ENCODE measurements at places on chromosomes 16 and 17.

DNA sequence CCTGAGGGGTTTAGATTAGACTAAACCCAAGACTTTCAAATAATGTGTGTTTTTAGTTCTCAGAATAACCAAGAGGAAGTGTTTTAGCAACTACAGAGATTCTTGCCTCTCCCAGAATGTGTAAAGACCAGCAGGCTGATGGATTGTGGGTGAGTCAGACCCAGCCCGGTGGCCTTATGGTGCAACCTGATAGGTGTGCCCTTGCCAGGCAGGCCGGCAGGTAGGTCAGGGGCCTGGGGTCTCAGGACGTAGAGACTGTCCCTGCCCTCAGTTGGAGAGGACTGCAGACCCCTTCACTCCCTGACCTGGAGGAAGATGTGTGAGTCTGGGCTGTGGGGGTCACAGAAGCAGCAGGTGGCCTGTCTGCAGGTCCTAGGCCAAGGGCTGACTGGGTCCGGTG lies 47.2 kb upstream of the ACSF3 start:
- DNase-seq: no peak

DNA sequence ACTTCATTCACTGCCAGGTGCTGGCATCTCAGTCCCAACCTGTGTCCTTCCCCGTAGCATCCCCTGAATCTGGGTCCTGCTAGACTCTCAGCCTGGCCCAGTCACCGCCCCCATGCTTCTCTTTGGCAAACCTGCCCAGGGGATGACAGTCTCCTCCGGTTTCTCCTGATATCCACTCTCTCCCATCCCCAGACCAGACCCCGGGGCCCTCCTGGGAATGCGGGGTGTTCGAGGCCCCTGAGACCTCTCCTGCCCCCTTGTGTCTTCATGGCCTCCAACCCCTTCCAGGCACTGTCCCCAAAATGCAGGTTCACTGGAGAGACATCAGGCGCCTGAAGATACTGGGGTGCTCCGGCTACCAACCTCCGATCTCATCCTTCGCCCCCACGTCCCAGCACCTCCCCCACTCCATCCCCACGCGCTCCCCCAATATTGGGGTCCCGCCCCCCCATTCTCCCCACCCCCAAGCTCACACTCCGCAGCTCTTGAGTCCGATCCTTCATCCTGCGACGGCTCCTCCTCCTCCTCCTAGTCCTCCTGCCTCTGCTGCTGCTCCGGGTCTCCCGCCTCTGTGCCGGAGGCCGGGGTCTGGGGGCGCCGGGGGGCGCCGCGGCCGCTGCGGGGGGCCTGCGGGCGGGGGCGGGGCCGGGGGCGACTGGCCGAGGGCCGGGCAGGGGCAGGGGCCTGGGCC lies 399 bp downstream of the STX1B start:
- no peak for DNase-seq

DNA sequence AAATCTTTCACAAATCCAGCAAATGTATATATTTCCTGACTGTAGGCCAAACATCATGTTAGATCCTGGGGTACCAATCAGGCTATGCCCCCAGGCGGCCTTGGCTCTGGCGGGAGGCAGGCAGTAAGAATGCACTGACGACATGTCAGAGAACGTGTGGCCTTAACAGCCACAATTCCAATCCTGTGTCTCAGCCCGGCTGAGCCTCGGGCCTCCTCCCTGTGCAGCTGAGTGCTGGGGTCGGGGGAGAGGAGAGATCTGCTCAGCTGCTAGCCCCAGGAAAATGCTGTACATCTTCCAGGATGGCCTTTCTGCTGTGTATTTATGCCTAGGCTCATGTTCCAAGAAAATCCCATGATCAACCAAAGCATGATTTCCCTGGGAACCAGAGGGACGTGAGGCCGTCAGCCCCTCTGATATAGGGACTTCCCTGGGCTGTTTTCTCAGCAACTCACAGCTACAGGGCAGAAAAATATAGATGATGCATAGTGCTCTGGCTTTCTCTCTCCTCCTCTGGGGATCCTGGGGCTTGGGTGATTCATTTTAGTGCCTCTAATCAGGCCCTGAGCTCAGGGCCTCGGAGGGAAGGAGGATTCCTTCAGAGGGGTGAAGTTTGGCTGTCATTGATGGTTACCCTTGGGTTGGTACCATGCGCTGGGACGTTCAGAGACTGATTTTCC lies 604.0 kb downstream of the HS3ST4 start:
- DNase-seq: no peak

DNA sequence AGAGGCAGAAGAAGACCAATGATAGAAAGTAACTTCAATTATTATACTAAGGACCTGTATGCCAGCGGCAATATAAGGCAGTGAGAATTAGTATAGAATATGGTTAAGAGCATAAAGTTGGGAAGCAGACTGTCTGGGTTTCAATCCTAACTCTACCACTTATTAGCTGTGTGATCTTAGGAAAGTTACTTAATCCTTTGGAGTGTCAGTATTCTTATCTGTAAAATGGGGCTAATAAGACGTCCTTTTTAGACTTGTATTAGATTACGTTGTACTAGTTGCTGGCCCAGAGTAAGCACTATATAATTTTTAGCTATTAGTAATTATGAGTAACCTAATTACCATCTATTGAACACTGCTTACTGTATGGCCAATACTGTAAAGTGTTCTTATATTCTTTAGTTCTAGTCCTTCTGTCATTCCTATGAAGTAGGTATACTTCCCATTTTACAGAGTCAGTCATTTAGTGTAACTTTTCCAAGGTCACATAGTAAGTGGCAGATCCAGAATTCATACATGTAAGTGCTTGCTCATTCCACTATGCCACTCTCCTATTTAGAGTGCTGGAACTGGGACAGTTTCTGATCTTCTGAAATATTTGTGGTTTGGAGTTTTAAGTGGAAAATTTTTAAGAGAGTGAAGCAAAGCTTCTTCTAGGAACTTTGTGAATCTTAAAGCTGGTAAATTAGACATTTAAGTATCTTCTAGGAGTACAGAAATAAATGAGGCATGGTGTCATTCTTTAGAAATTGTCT lies 22.5 kb downstream of the HEATR9 start:
- DNase-seq: no peak

DNA sequence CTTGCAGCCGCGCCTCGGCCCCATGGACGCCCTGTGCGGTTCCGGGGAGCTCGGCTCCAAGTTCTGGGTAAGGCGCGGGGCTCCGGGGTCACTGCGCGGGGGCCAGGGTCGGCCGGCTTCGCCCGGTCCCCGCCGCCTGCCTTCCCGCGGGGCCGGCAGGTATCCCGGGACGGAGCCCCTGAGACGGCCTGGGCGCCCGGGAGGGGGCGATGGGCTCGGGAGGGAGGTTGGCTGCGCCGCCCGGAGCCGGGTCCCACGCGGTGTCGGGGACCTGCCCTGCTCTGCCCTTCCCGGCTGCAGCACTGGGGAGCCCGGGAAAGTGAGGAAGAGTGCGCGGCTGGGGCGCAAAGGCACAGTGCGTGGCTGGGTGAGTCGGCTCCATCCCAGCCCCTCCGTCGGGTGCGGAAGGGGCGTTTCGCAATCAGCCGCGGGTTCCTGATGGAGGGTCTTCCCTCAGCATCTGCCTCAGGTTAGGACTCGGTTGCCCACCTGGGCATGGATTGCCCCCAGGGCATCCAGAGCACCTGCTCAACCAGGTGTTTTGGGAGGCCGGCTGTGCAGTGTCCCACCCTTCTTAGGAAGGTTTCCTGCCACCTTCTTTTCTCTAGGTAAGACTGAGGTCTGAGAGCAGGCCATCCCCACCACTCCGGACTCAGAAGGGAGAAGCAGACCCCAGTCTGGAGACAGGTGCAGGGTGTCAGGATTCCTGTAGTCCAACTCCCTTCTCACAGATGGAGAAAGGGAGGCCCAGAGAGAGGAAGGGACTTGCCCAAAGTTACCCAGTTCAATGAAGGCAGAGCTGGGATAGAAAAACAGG lies 442 bp downstream of the ABCC3 start:
- no peak for DNase-seq
